ENCODE measurements at places on chromosomes 1 and 21.

- DNase-seq, result no peak
Observed at GRCh38 chr1:101957771-101958170, 39.0 kb downstream of the OLFM3 start.

- DNase-seq, result no peak
Observed at GRCh38 chr1:100699744-100700143, 19.8 kb upstream of the VCAM1 start.

DNA sequence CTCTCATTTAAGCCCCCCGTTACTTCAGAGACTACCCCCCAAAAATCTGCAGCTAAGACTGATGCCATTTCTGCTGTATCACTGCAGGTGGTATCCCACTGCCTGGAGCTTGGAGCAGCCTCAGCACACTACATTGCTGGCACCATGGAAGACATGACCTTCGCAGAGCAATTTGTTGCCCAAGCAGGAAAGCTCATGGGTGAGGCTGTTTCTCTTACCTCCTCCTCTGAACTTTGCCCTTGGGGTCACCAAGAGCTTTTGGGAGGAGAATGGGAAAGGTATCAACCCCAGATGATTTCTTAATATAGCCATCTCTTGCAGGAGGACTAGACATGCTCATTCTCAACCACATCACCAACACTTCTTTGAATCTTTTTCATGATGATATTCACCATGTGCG, 2.0 kb downstream of the HSD11B1 start:
- no peak for DNase-seq

- no peak for DNase-seq
Observed at GRCh38 chr1:8134546-8135235, 108.6 kb upstream of the ERRFI1 start.

Data from substantia nigra (tissue), 51 donors.